KG1 (cell line): ENCODE measurements at places on chromosomes 6 and 20.

DNA sequence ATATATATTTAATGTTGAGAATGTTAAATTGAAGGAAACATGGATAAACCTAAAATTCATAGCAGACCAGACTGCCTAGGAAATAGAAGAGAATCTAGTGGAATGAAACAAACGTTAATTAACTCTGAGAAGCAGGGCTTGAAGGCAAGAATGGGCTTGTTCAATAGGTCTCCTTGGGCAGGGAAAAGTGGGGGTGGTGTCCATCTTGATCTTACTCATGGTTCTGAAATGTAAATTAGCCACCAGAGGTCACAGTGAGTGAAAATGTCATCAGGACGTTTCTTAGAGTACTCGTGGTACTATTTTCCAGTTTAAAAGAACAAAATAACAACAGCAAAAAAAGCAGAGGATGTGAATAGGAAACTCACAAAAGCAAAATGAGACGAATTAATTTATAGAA lies 66.8 kb upstream of the BTBD3 start:
- no peak for DNase-seq

- DNase-seq = no peak
These were observed 14.9 kb upstream of the ZNF451 start for GRCh38 chr6:57075092-57075491.

- no peak for DNase-seq
These were observed 49.8 kb downstream of the CPXM1 start for GRCh38 chr20:2750491-2751251.

GRCh38 chr6:79544299-79544927 lies 7.2 kb upstream of the LCA5 start:
- no peak for DNase-seq

GRCh38 chr6:41733360-41733706 lies 2.1 kb downstream of the TFEB start:
- DNase-seq = no peak

GRCh38 chr20:62425281-62426058 lies 1.9 kb downstream of the RBBP8NL start:
- DNase-seq = no peak

GRCh38 chr20:3980260-3981131 lies 34.9 kb downstream of the RNF24 start:
- DNase-seq = no peak

- no peak for DNase-seq
These were observed 51.4 kb downstream of the CLIC5 start for GRCh38 chr6:45964300-45964699.

- DNase-seq = no peak
These were observed 11.9 kb upstream of the TGM3 start for GRCh38 chr20:2283706-2284423.

DNA sequence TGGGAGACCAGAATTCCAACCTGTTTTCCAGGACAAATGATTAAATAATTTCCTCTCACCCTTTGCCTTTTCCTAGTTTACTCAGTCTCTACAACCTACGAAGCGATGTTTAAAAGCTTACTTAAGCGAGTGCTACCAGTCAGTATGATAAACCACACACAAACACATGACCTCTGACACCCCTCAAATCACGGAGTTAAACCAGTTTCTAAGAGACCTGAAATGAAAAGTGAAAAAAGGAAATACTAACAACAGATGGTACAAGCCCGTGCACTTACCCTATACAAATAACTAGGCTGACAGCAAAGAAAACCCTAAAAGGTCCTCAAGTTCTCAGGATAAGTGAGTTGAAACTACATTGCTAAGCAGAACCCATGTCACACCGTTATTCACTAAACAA lies 7.7 kb downstream of the TNFRSF21 start:
- DNase-seq = no peak

DNA sequence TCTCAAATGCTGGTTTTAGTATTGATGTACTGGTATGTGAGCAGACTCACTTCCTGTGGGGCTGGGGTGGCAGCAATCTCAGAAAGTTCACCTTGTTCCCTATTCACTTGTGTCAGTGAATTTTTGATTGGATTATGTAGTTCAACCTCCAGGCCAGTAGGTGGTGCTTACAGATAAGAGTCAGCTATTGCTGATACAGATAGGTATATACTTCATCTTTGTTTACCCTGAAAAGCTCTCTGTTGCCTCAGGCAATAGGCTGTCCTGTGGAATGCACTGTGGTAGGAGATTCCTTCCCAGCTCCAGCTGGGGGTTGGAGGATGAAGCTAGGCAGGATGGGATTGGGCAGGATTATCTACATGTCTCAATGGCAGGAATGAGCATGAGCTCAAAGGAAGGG lies 851.2 kb upstream of the EYS start:
- no peak for DNase-seq

DNA sequence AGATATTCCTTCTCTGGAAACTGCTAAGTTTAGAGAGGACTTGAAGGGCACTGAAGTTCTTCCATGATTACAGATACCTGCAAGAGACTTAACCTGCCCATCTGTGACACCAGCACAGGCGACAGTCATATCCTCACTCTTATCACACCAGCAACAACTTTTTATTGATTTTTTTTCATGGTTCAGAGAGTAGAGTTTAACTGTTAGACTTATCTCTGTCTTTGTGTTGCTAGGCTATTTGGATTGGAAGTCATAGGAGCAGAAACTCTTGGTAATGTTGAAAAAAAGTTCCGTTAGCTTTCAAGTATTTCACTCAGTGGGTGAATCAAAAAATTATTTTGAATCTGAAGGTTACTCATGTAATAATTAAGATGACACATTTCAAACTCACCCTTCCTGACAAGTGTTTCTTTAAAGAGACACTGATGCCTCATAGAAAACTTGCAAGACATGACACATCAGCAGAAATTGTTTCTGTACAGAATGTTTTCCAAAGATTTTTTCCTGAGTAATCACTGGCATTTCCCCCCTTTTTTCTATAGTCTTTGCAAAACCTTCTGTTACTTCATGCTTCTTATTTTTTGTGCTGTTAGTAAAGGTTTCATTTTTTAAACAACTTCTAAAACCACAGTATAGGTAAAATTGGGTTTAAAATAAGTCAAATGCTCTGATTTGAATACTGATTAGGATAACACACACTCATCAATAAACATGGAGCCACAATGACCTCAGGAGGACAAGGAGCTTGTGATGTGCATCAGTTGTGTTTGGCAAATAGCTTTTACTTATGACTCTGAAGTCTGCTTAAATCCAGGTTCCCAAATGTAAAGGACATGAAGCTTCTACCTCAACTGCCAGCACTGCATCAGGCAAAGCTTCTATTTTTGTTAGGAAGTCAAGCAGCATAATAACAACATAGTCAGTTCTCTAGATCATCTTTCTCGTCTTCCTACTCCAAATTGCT lies 252.9 kb upstream of the MAN1A1 start:
- DNase-seq = no peak

- no peak for DNase-seq
These were observed 167.6 kb downstream of the TFAP2B start for GRCh38 chr6:50986319-50986718.
